Right cardiac atrium (tissue), 5 donors: ENCODE measurements at places on chromosomes 13 and 19. TPM values are rescaled to one million over a fixed set of nuclear protein-coding genes. Genes with fewer than 3 reads are reported as not detected.

- DNase-seq = no peak
Measured at GRCh38 chr13:113652404-113653263, 5.4 kb downstream of the ATP4B start.

Gene P2RY11
- 4.4 TPM for total RNA-seq

- no peak for DNase-seq
Measured at GRCh38 chr19:29854033-29854432, 42.2 kb downstream of the CCNE1 start.

DNA sequence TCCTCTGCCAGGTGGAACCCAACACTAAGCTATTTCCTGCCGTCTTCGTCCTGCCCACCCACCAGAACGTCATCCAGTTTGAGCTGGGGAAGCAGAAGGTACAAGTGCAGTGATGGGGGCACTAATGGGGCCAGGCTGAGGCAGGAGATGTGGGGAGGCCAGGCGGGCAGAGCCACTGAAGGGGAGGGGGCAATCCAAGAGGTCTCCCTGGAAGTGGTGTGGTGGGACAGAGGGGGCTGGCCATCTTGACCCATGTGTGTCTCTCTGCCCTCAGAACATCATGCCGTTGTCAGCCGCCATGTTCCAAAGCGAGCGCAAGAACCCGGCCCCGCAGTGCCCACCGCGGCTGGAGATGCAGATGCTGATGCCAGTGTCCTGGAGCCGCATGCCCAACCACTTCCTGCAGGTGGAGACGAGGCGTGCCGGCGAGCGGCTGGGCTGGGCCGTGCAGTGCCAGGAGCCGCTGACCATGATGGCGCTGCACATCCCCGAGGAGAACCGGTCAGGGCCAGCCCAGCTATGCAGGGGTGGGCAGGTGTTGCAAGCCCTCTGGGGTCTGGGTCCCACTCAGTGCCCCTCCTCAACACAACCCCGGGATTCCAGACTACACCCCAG lies 49.6 kb downstream of the RYR1 start:
- no peak for DNase-seq

Gene FKBP8
- total RNA-seq = 211 TPM

GRCh38 chr19:51712461-51713081 lies 11.2 kb downstream of the HAS1 start:
- DNase-seq = no peak

Gene ZNF790
- total RNA-seq = 12.5 TPM

DNA sequence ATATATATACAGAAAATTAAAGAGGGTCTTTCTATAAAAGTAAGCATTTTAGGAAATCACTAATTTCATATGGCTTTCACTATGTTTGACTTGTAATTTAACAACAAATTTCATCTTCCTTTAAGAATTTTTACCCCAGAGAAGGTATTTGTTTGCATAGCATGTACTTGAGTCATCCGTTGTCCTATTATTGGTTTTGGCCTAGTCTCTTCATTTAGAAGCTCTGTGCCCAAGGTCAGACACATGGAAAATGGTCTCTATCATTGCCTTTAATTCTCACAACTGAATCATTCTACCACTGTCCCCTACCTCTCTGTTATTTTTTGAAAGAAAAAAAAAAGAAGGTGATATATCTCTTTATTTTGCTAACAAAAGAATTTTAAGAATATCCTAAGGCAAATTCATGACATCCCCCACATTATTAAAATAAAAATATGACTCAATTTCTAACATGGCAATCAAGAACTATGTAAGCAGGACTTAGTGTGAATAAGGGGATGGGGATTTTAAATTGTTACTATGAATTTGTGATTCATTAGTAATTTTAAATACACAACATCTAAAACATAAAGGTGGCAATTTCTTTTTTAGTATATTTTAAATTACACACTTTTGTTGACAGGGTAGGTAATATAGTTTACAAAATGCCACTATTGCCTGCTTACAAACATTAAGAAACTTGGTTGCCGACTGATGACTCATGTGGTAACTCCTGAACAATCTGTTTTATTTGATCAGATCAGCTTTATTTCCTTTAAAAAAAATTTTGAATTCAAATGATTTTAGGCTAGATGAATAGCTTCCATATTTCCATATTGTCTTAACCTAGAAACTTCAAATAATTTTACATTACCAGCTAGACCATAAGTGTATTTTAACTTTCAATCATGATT lies 13.9 kb downstream of the SLITRK5 start:
- DNase-seq = no peak

Gene ZNF730
- total RNA-seq = 0.54 TPM

- DNase-seq = peak; percentile 85
Measured at GRCh38 chr19:17488593-17489391, 18.5 kb downstream of the SLC27A1 start.

- no peak for DNase-seq
Measured at GRCh38 chr13:108835083-108835482, 205.7 kb downstream of the MYO16 start.

GRCh38 chr13:76512721-76513145 lies 373.5 kb downstream of the KCTD12 start:
- no peak for DNase-seq

DNA sequence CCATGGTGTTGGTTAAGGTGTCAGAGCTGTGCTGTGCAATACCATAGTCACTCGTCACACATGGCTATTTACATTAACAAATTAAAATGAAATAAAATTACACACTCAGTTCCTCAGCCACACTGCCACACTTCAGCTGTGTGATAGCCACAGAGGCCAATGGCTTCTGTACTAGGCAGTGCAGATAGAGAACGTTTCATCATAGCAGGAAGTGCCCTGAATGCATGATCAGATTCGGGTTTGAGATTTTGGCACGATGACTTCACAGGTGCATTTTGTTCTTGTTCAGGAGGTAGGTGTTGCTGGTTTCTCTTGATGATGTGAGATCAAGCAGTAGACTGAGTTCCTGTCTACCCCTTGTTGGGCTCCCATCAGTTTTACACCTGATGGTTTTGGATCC lies 6.5 kb downstream of the ARMC6 start:
- DNase-seq = no peak

DNA sequence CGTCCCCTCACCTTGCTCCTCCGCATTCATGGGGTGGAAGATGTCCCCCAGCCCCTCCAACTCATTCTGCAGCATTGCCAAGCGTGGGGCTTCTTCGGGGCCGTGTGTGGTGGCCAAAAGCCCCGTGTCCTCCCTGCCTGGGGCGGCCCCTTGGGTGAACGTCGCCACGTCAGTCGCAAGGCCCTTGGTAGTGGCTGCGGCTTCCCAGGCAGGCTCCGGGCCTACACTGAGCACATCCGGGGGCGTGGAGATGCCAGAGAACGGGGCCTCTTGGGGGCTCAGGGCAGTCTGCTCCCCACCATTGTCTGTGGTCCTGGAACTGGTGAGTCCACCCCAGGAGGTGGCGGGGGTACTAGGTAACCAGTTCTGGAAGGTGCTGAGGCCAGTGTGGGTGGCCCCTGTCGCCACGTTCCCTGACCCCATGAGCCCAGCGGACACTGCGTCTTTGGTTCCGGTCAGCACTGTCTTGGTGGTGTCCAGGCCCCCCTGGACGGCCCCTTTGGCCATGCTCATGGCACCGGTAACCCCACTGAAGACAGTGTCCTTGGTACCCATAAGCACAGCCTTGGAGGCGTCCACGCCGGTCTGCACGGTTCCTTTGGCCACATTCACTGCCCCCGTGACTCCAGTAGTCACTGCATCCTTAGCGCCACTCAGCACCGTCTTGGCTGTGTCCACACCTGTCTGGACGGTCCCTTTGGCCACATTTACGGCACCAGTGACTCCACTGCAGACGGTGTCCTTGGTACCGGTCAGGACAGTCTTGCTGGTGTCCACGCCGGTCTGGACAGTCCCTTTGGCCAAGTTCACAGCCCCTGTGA lies 7.6 kb downstream of the PLIN4 start:
- DNase-seq = no peak

DNA sequence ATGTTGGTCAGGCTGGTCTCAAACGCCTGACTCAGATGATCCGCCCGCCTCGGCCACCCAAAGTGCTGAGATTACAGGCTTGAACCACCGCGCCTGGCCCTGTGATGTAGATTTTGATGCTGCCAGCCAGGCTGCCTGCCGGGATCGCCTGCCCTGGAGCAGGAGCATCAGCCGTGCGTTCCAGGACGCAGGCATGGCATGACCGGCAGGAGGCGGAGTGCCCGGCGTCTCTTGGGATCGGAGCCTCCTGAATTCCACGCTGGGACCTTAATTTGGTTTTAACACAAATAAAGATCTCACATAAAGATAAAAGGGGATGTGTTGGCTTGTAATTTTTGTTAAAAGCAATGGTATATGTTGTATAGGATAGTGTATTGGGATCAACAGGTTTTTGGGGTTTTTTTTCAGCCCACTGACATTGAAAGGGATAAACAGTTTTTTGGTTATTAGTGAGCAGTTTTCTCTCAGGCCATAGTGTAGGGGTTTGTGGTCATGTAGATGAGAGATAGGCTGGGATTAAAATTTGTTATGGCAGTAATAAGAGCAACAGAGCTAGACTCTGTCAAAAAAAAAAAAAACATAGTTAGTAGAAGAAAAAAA lies 1406.4 kb downstream of the UQCRFS1 start:
- DNase-seq = no peak

GRCh38 chr19:44575116-44575700 lies 38.2 kb upstream of the IGSF23 start:
- no peak for DNase-seq

Gene MLNR
- total RNA-seq = not detected
